Anterior cingulate cortex (tissue), 58 donors: ENCODE measurements at places on chromosomes 3 and 15.

DNA sequence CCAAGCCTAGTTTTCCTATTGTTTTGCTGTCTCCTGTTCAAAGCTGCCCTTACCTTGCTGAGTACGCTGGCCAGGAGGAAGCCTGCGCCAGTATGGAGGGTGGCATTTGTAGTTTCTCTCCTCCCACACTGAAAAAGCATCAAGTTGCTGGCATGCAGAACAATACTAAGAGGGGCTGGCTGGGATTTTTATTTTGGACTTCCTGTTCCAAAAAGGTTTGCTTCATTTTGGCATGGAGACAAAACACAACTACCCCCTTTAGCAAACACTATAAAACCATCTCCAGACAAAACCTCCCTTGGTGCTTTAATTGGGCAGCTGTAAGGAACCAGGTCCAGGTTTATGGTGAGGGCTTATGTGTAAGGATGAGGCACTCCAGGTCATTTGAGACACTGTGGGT is 457.6 kb downstream of the PDCD6IP start:
- DNase-seq: no peak

DNA sequence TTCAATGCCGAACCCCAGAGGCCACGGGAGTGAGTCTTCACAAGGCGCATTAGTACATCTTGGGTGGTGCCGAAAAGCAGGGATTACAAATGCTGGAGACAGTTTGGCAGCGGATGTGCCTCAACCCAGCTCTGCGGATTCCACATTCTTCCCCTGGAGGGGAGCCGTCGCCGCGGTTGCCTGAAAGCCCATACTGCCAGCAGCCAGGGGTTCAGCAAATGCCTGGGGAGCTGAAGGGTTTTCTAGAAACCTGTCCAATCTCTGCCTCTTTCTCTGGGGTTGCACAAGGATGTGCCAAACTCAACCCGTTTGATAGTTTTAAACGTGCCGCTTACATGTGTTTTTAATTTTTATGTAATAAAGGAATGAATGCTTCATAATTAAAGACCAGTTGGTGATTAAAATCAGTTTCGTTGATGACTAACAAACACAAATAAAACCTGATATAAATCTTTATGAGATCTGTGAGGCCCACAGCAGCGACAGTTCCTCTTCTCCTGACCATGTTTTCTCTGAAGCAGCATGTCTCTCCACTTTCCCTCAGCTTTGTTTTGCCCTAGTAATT is 74.6 kb upstream of the LEKR1 start:
- no peak for DNase-seq

- DNase-seq: no peak
Observed at GRCh38 chr3:170007031-170007663, 30.6 kb upstream of the GPR160 start.

DNA sequence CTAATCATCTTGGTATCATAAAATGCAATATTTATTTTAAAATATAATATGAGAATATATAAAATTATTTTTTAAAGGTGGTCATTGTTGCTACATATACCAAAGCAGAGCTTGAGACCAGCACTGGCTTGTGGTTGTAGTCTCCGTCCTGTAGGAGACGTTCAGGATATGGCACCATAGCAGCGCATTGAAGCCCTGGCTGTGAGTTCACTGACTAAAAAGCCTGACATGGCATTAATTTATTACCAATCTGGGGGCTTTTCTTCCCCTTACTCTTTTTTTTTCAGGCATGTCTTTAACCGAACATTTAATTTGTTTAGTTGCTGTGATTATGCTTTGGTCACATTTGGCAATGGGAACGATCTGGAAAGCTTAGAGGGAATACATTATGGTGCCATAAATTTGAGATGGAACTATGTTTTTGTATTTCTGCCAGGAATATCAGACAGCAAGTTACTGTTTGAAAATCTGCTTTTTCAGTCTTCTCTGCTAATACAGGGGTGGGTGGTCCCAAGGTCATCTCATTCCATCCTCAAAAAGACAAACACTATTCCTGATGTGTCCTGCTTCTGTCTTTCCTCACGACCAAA is 108.5 kb downstream of the ZIC4 start:
- no peak for DNase-seq
